ENCODE measurements at places on chromosomes 3 and 15. TPM values are rescaled to one million over a fixed set of nuclear protein-coding genes. Genes with fewer than 3 reads are reported as not detected.

Gene ZNF620
- polyA plus RNA-seq: 10.6 TPM

Gene MNS1
- polyA plus RNA-seq: 39.5 TPM

Gene CFAP92
- 1.1 TPM for polyA plus RNA-seq

- no peak for DNase-seq
Measured at GRCh38 chr3:52321481-52321880, 5.4 kb downstream of the DNAH1 start.

GRCh38 chr3:29764041-29764440 lies 483.2 kb downstream of the RBMS3 start:
- no peak for DNase-seq

- no peak for DNase-seq
Measured at GRCh38 chr15:101052681-101053121, 133.5 kb downstream of the LRRK1 start.
